ENCODE measurements at places on chromosomes 2 and 18.

- no peak for DNase-seq
Measured at GRCh38 chr2:119574108-119574815, 30.0 kb downstream of the CFAP221 start.

DNA sequence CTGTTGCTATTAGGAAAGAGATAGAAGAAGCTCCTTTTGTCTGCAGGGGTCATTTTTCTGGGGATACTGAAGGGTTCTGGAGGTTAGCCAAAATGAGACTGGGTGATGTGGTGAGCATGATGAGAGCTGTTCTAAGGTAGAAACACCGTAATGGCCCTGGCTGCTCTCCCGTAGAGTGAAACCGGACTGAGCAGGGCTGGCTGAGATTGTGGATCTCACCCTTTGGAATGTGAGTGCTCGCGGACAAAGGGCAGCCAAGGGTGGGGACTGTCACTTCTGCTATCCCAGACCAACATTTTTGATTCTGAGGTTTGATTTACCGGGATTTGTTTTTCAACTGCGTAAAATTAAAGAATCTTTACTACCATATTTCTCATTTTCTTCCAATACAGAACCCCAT is 36.2 kb downstream of the TNFRSF11A start:
- DNase-seq: no peak

- no peak for DNase-seq
Measured at GRCh38 chr2:112979731-112980130, 1.9 kb downstream of the IL36G start.

GRCh38 chr18:75377926-75378325 is 49.6 kb downstream of the SMIM21 start:
- DNase-seq: no peak

DNA sequence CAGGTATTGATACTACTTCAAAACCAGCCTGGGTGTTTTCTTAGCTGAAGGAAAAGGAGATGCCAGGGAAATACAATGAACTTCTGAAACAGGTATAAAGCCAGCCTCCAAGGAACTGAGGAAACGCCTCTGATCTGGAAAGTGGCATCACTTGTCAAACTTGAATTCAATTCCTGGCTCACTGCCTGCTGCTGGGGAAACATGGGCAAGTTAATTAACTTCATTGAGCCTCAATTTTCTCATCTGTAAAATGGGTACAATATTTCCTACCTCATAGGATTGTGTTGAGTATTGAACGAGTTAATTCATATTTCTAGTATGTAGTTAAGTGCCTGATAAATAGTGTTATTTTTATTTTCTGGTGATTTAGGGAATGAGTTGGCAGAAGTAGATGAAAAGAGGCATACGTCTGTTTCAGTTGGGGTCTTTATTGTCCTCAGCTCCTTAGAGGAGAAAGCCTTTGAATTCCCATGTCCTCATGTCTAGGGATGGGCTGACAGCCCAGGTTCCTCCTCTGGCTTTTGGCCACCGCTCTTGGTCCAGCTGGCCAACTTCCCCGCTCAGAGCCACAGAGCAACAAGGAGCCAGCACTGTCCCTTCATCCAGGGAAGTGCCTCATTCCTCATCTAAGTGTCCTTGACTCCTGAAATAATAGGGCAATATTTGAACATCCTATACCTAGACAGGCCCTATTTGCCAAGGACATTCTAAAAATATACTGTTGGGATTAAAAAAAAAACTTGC is 210.5 kb upstream of the GATA6 start:
- DNase-seq: no peak

DNA sequence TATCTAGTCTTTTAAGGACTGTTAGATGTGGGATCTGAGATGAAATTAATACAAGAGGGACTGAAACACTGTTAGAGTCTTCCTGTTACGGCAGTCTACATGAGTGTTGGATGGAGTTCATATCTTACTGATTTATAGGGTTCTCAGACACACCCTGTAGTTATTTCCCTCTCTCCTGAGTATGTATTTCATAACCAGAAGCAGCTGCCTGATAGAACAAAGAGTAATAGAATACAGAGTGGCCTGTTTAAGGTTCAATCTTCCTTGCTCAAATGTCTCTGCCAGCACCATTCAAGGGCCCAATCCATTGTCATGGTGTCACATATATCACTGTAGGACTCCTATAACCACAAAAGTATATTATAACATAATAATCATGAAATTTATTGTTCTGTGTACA is 1229.1 kb upstream of the ACVR2A start:
- no peak for DNase-seq

GRCh38 chr2:238894226-238894949 is 46.5 kb downstream of the TWIST2 start:
- DNase-seq: no peak

GRCh38 chr18:52219102-52219501 is 120.9 kb upstream of the DCC start:
- DNase-seq: no peak

- no peak for DNase-seq
Measured at GRCh38 chr2:30628341-30628740, 178.9 kb downstream of the CAPN13 start.

GRCh38 chr2:164739966-164740365 is 101.7 kb downstream of the COBLL1 start:
- DNase-seq: no peak

DNA sequence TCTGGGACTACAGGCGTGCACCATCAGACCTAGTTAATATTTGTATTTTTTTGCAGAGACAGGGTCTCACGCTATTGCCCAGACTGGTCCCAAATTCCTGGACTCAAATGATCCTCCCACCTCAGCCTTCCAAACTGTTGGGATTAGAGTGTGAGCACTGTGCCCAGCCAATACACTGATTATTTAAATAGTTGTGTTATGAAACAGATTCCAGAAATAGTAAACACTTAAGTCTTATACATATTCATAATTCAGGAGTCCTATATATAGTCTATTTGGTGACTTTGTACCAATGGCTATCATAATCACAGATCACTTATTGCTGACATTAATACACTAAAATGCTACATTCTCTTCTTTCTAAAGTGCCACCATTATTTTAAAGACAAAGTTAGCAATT is 12.8 kb downstream of the NFU1 start:
- DNase-seq: no peak

GRCh38 chr2:66694087-66694860 is 259.3 kb downstream of the MEIS1 start:
- no peak for DNase-seq

GRCh38 chr2:198441901-198442300 is 637.5 kb downstream of the PLCL1 start:
- no peak for DNase-seq

DNA sequence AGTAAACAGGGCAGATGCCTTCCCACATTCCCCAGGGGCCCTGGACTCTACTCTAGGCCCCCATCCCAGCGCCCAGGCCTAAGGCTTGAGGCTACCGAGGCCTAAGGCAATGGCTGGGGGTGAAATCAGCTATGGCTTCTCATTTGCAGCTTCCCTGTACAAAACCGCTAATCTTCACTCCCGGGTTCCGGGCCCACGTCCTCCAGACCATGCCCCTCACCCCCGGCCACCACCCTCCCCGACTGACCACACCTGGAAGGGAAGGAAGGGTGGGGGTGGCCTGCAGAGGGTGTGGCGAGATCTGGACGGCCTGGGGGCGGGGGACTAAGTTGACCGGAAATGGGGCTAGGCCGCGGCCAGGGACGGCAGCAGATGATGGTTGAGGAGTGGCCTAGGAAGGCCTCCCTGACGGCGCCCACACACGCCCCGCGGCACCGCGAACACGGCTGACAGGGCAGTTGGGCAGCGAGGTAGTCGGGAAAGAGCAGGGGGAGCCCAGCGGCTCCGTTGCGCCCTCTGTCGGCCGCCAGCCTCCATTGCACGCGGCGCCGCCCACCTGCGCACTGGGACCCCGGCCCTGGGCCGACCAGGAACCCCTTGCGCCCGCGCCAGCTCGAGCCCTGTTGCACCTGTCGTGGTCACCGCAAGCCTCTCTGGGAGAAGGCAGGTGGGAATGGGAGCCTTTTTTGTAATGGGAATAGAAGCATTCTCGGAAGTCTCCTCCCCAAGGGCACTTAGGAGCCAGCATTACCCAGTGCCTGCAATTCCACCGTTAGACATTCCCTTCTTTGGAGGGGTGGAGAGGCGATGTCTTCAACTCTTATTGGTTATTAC is 117.1 kb upstream of the STPG4 start:
- peak; percentile 14 for DNase-seq

GRCh38 chr18:2627821-2628276 is 27.7 kb upstream of the SMCHD1 start:
- DNase-seq: no peak

- no peak for DNase-seq
Measured at GRCh38 chr2:29055601-29056000, 18.7 kb downstream of the PCARE start.

GRCh38 chr18:79952996-79953559 is 1.6 kb upstream of the SLC66A2 start:
- DNase-seq: no peak

DNA sequence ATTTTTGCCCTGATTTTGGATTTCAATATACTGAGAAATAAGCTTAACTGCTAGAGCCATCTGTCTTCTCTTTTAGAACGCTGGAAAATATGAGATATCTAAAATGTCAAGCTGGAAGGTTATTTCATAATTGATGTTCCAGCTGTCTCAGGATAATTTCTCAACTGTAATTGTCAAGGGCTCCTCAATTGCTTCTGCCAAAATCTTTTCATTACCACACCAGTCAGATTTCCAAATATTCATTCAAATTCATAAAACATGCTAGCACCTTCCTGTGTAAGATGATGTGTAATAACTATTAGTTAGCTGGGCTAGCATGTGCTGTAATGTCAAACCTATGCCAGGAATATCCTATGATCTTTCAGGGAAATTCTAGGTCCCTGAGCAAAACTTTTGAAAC is 88.1 kb downstream of the TNFRSF11A start:
- DNase-seq: no peak

- DNase-seq: no peak
Measured at GRCh38 chr2:157785866-157786662, 90.1 kb downstream of the ACVR1 start.

Data from stimulated activated CD8-positive, alpha-beta memory T cell treated with anti-CD3 and anti-CD28 coated beads, Interleukin-2, amount 100 ng/mL, for 1 hour (primary cell).